ENCODE measurements at places on chromosomes 12 and 14.

GRCh38 chr12:101087920-101088319 lies 122.1 kb downstream of the SLC5A8 start:
- DNase-seq = no peak

GRCh38 chr12:26124446-26125399 lies at the start of gene BHLHE41:
TSS of gene BHLHE41 (minus strand) at chr12:26125037. CDS start at chr12:26124779, 258 bp downstream.
- DNase-seq = no peak

DNA sequence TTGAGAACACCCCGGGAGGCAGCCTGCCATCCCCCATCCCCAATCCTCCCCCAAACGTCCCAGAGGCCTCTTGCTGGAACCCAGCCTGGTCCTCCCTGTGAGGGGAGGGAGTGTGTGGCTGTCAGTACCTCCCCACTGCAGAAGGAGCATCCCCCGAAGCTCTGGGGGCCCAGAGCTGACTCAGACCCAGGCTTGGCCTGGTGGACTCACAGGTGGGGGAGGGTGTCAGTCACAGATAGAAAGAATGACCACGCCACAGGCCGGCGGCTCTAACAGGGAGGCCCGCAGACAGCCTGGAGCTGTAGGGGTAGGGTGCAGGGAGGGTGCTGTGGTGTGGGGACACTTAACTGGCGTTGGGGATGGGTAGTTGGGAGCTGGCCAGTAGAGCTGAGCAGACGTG lies 5.3 kb downstream of the HHIPL1 start:
- DNase-seq = no peak

GRCh38 chr12:7150356-7150755 lies 20.2 kb downstream of the CLSTN3 start:
- no peak for DNase-seq

- DNase-seq = no peak
These were observed 10.0 kb downstream of the BBOF1 start for GRCh38 chr14:74029136-74029535.

- no peak for DNase-seq
These were observed 356.5 kb upstream of the ATP2B1 start for GRCh38 chr12:90064852-90065801.

DNA sequence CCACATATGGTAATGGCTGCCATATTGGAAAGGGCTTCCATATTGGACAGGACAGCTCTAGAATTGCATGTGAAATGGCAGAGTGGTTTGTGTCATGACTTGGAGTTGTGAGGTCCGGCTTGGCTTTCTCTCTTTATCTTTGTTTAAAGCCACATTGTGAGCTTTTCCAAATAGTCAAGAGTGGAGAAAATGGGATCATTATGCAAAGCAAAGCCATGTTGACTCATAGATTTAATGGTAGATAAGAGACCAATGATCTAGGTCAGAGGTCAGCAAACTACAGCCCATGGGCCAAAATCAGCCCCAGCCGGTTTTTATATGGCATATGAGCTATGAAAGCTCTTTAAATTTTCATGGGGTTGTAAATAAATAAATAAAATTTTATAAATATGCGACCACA lies 449.1 kb downstream of the BCL11B start:
- no peak for DNase-seq

GRCh38 chr12:121894633-121895032 lies 6.0 kb downstream of the PSMD9 start:
- DNase-seq = no peak

DNA sequence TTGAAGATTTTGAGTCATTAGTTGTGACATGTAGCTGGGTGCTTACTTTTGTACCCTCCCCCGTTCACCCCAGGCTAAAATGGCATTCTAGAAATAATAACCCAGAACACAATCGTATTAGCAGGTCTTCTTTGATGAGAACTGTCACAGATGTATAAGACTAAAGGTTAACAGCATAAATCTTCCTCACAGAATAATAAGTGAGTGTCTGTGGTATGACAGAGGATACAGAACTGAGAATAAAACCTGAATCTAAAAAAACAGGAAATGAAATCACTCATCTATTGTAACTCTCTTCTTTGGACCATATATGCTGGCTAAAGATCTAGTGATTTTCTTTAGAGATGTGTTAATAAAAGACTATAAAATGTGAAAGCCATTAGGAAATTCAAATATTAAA lies 746.6 kb downstream of the LRFN5 start:
- no peak for DNase-seq

GRCh38 chr12:89621521-89621920 lies 87.1 kb downstream of the ATP2B1 start:
- no peak for DNase-seq

- DNase-seq = no peak
These were observed 3.9 kb upstream of the KRT79 start for GRCh38 chr12:52837781-52838608.

GRCh38 chr14:60508707-60509437 lies at the start of gene SIX6:
TSS of gene SIX6 (plus strand) at chr14:60509146. CDS start at chr14:60509399, 253 bp downstream.
- DNase-seq = no peak

- no peak for DNase-seq
These were observed 52.9 kb downstream of the PPP4R4 start for GRCh38 chr14:94227029-94227428.

DNA sequence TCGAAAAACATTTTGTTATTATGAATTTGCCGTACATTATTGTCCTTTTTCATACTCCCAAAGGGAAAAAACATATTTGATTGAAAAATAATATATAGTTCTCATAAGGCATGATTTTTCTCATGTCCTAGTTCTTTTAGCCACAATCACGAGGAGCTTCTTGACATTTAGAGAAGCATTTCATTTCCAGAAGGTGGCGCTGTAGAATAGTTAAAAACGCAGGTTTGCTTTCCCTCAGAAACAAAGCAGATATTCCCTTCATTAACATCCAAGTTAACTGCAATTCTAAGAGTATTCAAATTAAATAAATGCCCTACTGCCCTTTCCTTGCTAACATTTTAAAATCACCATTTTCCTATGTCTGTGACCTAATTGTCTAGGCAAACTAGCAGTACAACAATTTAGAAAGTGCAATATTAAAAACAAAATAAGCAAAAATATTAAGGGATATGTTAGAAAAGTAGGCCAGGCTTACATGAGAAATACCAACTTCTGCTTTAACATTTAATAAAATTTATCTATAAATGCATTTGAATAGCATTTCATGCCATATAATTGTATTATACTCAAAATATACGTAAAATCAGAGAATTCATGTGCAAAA lies 10.9 kb upstream of the PIK3C2G start:
- no peak for DNase-seq

GRCh38 chr12:89525305-89525823 lies 483 bp downstream of the POC1B start:
- DNase-seq = no peak

DNA sequence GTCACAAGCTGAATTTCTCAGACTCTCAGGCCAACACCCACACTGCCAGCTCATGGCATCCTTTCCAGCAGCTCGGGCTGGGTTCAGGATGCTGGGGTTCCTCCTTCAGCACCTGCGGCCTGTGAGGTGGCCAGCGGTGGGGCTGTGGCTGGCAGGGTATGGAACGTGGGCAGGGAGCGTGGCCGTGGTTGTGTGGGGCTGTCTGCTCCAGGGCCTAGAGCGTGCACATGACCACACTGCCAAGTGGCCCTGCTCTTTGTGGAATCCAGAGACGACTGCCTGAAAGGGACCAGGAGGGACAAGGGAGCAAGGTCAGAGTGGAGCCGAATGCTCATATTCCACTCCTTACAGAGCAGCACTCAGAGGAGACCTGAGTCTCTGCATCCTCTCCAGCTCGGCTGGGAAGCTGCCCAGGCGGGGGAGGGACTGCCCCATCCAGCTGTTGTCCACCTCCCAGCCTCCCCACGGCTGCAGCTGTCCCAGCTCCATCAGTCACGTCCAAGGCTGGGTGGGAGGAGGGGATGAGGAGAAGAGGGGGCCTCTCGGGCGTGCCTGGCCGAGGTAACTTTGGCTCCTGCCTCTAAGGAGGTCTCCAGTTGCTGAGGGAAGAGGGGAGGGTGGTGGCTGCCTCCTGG lies 71.3 kb downstream of the TSPAN9 start:
- DNase-seq = no peak
